Substantia nigra (tissue), 51 donors: ENCODE measurements at places on chromosomes 4 and X.

- no peak for DNase-seq
These were observed 453.9 kb upstream of the ZFP42 start for GRCh38 chr4:187541666-187542065.

- DNase-seq: no peak
These were observed 40.2 kb upstream of the EPGN start for GRCh38 chr4:74267998-74268606.

GRCh38 chr4:54367059-54367458 is 138.0 kb downstream of the PDGFRA start:
- DNase-seq: no peak

DNA sequence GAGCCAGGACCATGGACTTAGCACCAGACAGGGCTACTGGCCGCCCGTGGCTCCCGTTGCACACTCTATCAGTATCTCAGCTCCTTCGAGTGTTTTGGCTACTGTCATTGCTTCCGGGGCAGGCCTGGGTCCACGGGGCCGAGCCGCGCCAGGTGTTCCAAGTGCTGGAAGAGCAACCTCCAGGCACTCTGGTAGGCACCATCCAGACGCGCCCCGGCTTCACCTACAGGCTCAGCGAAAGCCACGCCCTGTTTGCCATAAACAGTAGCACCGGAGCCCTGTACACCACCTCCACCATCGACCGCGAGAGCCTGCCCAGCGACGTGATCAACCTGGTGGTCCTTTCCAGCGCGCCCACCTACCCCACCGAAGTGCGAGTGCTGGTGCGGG is 1.6 kb downstream of the FAT4 start:
- DNase-seq: no peak

DNA sequence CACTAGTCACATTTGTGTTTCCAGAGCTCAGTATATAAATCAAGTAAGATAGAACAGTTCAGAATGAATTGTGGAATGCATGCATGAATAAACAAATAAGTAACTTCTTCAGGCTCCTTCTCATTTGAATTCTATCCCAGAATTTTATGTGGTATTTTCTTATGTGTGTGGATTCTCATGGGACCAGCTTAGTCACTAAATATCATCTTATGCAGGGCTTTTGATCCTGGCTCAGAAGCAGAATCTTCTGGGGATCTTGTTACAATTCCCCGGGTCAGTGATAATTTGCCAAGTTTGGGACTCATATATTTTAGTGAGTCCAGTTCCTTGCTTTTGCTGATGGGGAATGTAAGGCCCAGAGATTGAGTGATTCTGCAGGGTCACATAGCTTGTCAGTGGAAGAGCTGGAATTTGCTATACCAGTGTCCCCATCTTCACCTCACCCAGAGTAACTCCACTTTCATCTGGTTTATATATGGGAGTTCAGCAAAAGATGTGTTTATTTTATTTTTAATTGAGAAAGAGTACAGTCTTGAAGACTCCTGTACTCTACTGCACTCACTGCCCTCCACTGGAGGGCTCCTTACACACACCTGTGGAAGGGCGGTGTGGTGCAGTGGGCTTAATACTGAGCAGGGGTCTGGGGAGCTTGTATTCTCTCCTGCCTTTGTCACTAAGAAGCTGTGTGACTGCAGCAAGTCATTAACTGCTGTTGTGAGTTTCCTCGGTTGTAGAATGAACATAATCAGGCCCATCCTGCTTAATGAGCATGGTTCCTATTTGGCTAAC is 198.2 kb upstream of the CXorf66 start:
- no peak for DNase-seq
